ENCODE measurements at places on chromosomes 12 and 14.
A peak's percentile ranks its signal among the peaks of the same experiment; 100 is the strongest.

DNA sequence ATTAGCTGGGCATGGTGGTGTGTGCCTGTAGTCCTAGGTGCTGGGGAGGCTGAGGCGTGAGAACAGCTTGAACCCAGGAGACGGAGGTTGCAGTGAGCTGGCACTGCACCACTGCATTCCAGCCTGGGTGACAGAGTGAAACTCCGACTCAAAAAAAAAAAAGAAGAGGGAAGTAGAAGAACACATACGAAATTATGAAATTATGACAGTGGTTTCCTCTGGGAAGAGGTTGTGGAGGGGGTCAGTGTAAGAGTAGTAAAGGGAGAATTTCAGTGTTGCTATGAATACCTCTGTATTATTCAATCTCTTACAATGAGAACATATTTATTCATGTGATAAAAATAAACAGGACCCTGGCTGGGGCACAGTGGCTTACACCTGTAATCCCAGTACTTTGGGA is 24.7 kb upstream of the CSRNP2 start:
- DNase-seq = no peak

DNA sequence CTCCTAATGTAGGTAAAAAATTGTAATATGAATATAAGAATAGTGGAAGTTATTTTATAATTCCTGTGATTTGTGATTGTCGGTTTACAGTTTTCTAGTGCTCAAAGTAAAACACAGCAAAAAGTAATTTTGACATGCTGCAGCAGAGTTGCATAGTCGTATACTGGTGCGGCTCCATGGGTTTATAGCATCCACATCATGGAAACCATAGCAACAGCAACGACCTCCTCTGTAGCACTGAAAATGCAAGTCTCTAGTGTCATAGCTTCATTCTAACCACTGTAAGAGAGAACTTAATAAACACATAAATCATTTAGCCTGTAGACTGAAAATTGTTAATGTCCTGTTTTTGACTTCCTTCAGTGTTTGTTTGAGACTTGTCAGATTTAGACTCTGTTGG is 574.3 kb downstream of the KCNH5 start:
- no peak for DNase-seq

- DNase-seq = peak; percentile 40
Observed at GRCh38 chr12:91577586-91578539, 395.2 kb upstream of the DCN start.

DNA sequence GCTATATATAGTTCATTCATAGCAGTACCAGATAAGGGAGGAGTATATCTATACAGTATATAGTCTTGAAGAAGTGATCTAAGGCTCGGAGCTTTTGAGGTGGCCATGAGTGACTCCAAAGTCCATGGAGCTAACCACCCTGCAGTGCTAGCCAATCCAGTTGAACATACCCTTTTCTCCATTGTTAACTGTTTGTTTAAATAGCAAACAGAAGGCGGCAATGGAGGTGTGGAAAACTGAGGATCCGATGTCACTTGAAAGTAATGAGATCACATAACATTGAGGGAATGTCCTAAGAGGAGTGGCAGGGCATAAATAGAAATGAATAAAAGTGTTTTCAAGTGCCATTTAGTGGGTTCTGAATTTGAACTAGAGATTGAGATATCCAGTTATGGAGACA is 12.4 kb upstream of the SNAPC1 start:
- no peak for DNase-seq

DNA sequence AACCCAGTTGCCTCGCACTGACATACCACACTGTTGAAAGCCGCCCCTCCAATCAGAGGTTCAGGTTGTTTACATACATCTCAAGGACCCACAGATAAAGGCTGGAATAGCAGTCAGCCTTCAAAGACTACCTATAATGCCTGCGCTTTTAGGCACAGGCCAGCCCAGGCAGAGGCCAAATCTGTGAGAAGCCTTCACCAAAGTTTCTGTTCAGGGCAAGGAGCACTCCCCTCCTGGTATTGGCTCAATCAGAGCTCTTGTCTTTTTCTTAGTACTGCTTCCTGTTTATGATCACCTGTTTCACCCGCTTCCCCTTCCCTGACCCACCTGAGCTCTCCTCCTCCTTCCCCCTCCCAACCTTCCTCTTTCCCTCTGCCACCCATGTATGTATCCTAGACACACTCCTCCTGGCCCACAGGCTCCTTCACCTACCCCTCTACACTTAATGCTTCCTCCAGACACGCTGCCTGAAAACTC is 34.8 kb downstream of the DUSP16 start:
- DNase-seq = no peak

GRCh38 chr12:85575120-85576096 is 260.8 kb downstream of the RASSF9 start:
- peak; percentile 66 for DNase-seq

DNA sequence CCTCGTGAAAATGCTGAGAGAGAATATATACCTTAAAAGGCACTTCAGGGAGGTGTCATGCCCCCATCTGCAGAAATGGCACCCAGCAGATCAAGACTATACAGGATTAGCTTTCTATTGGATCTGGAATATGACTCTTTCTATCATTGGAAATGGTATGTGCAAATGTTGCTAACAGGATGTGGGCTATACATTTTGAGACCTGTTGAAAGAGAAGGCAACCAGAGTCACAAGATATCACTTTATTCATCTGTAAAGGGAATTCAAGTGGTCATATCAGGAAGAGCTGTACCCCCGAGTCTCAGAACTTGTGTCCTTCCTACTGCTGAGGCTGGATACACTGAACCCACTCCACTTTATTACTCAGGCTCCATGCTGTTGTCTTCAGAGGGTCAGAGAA is 46.1 kb upstream of the FRMD6 start:
- no peak for DNase-seq

DNA sequence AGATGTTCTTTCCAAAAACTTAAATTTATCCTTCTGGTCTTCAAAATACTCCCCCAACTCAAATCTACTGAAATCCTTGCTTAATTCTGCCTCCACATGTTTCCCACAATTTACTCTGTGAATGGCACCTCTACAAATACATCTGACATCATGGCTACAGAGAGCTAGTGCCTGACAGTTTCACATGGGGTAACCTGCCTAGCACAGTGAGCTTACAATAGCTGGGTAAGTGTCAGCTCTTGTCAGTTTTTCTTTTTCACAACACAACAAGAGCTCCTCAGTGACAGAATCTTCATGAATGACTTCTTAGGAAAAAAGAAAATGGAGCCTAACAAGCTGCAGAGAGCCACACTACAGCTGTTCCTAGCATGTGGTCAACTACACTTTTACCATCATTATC is 54.4 kb downstream of the NIN start:
- DNase-seq = no peak

DNA sequence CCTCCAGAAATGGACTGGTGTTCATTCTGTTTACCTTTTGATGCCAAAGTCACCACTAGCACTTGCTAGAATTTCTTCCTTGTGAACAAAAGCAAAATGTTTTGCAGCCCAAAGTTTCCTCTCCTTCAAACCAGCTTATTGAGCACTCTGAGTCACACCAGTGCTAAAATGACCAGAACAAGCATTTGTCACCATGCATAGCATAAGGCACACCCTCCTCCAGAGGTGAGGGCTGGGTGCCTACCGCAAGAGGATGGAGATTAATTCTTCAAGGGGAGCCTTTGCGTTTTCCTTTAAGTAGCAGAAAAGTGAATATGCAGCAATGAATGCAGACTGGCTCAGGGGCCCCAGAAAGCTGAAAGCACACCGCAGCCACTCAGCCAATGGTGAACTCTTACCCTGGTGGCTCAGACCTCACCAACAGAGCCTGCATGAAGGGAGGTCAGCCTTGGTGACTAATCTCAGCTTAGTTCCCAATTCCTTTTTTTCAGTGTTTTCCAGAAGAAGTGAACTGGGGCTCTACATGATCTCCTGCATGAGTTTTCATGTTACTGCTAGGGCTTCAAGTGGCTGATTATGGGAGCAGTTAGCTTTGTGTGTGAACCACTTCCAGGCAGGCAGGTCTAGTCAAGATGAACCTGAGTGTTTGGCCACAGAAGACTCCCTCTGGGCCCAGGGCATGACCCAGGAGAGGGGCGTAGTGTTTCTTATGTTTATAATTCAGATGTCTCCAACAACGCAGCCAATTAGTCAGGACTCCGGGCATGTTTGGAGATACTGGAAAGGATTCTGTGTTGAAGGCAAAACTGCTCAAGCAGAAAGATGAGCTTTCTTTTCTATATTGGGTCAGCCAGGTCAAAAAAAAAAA is 96.3 kb downstream of the PAX9 start:
- DNase-seq = no peak

DNA sequence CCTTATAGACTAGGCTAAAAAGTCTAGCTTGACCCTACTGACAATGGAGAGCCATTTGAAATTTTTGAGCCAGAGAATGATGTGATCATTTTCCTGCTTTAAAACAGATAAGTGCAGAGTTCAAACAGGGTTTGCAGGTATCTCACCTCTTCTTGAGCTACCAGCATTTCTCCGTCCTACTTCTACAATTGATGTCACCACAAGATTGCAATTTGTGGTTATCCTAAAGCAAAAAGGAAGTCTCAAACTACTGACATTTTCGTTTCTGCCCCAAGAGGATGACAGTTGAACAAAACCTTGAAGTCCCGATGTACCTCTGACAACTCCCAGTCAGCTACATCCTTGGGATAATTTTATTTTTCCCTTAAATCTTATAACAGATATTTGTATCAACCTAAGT is 86.7 kb downstream of the PTGER2 start:
- no peak for DNase-seq

- no peak for DNase-seq
Observed at GRCh38 chr14:94124582-94125377, 4.6 kb downstream of the IFI27L2 start.

Measured in fibroblast of skin of right quadriceps (primary cell).